ENCODE measurements at places on chromosomes 7 and 10. TPM values are rescaled to one million over a fixed set of nuclear protein-coding genes. Genes with fewer than 3 reads are reported as not detected.

DNA sequence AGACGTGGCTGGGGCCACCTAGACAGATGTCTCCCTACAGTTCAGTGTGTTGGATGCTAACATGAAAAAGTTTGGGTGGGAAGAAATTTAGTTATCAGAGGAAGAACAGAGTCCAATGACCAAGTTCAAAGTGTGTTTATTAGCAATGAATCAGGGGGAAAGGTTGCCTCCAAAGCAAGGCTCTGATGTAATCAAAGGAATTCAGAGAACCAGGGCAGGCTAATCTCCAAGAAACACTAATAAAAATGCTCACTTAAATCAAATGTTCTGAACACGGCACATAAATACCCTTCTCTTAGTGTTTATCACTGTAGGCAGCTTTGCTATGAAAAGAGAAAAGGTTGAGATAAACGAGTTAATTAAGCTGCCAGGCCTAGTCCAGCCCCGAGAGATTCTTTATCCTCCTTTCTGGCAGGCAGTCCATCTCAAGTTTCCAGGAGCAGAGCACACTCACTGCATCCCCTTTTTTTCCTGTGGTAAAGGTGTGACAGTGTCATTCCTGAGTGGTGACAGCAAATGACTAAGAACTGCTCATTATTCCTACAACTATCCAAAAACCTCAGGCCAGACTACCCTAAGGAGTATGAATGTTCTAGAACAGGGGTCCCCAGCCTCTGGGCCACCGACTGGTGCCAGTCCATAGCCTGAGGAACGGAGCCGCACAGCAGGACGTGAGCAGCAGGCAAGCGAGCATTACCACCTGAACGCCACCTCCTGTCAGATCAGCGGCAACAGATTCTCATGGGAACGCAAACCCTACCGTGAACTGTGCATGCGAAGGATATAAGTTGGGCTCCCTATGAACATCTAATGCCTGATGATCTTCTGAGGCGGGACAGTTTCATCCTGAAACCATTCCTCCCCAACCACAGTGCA lies 66.9 kb upstream of the FHIP2A start:
- peak; percentile 23 for ATAC-seq

DNA sequence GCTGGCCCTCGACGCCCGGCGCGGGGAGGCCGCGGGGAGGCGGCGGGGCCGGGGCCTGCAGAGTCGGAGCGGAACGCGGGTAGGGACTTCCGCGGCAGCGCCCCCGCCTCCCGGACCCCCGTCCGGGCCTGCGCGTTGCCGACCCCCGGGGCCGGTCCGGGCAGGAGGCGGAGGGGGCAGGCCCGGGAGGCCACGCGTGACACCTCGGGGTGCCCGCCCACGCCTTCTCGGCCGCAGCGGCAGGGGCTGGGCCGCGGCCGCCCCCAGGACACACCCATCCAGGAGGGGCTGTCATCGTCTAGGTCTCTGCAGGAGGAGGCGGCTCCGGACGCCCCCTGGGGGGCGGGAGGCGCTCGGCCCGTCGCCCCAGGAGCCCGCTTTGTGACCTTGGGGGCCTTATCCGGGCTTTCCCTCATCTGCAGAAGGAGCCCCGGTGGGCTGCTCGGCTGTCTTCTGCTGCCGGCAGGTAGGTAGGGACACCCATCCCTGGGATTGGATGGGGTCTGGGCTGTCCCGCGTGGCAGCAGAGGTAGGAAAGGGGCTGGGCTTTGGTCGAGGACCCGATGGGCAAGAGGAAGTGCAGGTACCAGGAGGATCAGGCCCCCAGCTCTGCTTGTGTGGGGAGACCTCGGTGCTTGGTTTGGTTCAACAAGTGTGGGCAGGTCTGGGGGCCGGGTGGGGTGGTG lies 569 bp downstream of the ZNF316 start:
- ATAC-seq: peak; percentile 42

DNA sequence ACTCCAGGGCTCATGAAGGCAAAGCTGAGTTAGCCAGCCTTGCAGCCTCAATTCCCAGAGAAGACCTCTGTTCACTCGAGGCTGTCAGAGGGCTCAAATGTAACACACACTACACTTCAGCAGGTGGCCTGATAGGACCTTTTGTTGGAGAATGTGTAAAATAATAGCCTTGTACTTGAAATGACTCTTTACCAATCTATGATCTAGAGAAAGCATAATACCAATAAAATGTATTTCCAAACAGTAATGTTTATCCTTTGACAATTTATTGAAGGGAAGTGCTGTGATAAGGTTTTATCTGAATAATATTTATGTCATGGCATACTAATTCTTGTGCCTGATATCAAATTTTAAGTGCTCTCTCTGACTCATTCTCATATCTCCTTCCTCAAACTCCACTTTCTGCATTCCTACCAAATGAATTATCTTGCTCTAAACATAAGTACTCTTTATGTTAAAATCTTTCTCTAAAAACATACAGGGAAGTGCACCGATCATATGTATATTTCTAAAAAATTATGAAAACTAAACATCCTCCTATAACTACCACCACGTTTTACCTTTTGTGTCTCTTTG lies 20.9 kb downstream of the CYP3A7 start:
- no peak for ATAC-seq

- ATAC-seq: no peak
These were observed 26.5 kb upstream of the KCTD7 start for GRCh38 chr7:66602159-66602558.

GRCh38 chr7:110909117-110909516 lies 181.8 kb upstream of the LRRN3 start:
- no peak for ATAC-seq

- no peak for ATAC-seq
These were observed 181.8 kb upstream of the AGK start for GRCh38 chr7:141369422-141369821.

- no peak for ATAC-seq
These were observed 200.0 kb downstream of the ZMYND11 start for GRCh38 chr10:335151-335800.

NRG3 gene
- total RNA-seq: not detected

DNA sequence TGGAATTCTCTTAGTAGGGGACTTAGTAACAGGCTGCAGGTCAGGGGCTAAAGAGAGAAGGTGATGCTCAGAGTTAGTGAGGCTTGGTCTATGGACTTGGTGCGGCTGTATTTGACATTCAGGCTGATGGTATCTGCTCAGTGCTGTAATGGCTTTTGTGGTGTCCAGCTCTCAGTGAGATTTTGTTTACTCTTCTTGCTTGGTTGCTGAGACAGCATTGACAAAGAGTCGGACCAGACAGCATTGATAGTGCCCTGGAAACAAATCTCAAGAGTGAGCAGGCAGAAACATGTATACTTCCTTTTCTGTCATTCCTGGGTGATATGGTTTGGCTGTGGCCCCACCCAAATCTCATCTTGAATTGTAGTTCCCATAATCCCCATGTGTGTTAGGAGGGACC lies 202.0 kb downstream of the STK31 start:
- no peak for ATAC-seq

DNA sequence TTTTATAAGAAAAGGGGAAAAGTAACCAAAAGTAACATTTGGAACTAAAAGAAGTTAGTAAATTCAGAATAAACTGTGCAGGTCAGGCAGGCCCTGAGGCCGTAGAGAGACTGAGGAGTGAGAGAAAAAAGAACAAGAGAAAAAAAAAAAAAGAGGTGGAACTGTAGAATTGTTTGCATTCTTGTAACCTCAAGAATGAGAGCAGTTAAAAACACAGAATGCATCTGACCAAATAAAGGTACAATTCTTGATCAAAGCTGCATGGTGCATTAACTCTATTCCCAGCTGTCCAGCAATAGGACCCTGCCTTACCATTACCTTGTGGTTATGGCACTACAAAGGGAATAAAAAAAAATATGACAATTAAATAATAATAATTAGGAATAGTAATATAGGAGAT lies 170.1 kb upstream of the SEMA3A start:
- ATAC-seq: no peak

- peak; percentile 96 for ATAC-seq
These were observed at the start of gene INTS15 for GRCh38 chr7:6589829-6590644. TSS of gene INTS15 (plus strand) at chr7:6590021. CDS start at chr7:6590284, 263 bp downstream.

GRCh38 chr10:82660205-82660604 lies 785.2 kb downstream of the NRG3 start:
- no peak for ATAC-seq

- ATAC-seq: no peak
These were observed 55.7 kb upstream of the EFCAB10 start for GRCh38 chr7:105636982-105637381.

- ATAC-seq: no peak
These were observed 382.3 kb upstream of the KCND2 start for GRCh38 chr7:119890631-119891030.

- peak; percentile 35 for ATAC-seq
These were observed 551 bp downstream of the WASL start for GRCh38 chr7:123748171-123748733.

SPDYE16 gene
- total RNA-seq: 3.7 TPM

RGS10 gene
- total RNA-seq: 36.9 TPM

GRCh38 chr10:104784452-104784851 lies 143.4 kb downstream of the SORCS3 start:
- ATAC-seq: no peak

- no peak for ATAC-seq
These were observed 486.1 kb downstream of the SEMA3D start for GRCh38 chr7:84700563-84701370.

- ATAC-seq: no peak
These were observed 196.6 kb downstream of the BBS9 start for GRCh38 chr7:33325754-33326484.

- ATAC-seq: peak; percentile 57
These were observed 86.3 kb downstream of the RNF216 start for GRCh38 chr7:5694912-5695726.

TWIST1 gene
- 35.9 TPM for total RNA-seq

All from gastroesophageal sphincter (tissue), 4 donors.